ENCODE measurements at places on chromosomes 2 and 18. TPM values are rescaled to one million over a fixed set of nuclear protein-coding genes. Genes with fewer than 3 reads are reported as not detected.

DNA sequence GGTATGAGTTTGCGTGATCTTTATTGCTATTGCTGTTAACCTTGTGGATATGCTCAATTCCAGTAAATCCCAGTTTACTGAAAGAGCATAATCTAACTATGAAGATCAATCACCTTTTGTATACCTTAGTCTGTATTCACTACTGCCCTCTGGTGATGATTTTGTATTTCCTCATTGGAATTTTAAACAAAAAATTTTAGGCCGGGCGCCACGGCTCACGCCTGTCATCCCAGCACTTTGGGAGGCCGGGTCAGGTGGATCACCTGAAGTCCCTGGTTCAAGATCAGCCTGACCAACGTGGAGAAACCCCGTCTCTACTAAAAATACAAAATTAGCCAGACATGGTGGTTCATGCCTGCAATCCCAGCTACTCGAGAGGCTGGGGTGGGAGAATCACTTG, 5.1 kb downstream of the COMMD1 start:
- no peak overlapping the region for H3K27ac ChIP-seq
- no peaks in the 10 kb centered on the region for H3K4me1 ChIP-seq
- no peak for DNase-seq

DNA sequence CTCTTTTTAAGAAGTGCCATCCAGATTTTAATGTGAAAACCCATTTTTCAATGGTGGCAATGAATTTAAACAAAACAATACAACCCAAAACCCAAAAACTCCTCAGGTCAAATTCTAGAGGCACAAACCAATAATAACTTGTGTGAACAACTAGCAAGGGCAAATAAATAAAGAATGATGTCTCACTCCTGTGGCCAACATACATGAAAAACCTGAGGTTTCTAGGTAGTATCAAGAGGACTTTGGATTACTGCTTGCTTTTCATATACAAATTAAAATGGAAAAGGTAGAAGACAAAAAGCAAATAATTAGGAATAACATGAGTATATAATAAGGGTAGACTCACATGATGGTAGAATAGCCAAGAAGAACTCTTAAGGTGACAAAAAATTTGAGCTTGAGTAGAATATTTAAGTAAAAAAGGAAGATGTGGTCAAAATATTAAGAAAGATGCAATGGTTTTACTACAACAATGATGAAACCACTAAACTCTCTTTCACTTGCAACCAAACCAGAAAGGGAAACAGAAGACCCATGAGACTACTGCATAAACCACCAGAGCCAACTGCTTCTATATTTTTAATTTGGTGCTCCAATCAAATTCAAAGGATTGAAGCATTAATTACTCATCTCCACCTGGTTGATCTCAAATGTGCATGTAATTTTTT, 53.5 kb downstream of the DARS1 start:
- DNase-seq, result no peak
- no peak overlapping the region for H3K4me3 ChIP-seq
- H3K27me3 ChIP-seq, result no peaks in the 10 kb centered on the region
- H3K36me3 ChIP-seq, result peaks cover 36% of the 10 kb centered on the region
- H3K4me1 ChIP-seq, result no peaks in the 10 kb centered on the region
- H3K27ac ChIP-seq, result no peak overlapping the region

DNA sequence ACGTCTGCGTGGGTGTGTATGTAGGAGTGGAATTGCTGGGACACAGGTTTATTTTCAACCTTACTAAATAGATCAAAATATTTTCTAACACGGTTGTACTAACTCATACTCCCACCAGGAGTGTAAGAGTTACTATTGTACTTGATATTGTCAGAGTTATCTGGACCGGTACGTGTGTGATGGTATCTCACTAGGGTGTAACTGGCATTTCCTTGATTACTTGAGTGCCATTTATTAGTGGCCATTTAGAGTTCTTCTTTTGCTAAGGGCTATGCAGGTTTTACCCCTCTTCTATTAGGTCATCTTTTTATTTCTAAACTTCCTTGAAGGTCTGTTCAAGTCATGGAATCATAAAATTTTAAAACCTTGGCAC, 33.5 kb downstream of the CENPO start:
- no peak overlapping the region for H3K4me3 ChIP-seq
- H3K36me3 ChIP-seq, result peaks cover 19% of the 10 kb centered on the region
- no peak for DNase-seq
- H3K27me3 ChIP-seq, result no peaks in the 10 kb centered on the region
- peaks cover 8% of the 10 kb centered on the region for H3K4me1 ChIP-seq

- H3K4me3 ChIP-seq, result no peak overlapping the region
- no peaks in the 10 kb centered on the region for H3K27me3 ChIP-seq
- H3K4me1 ChIP-seq, result peaks cover 85% of the 10 kb centered on the region
- no peak for DNase-seq
- no peaks in the 10 kb centered on the region for H3K36me3 ChIP-seq
- peak overlapping the region; percentile 90 for H3K27ac ChIP-seq
Observed at GRCh38 chr18:75218065-75218923, 7.7 kb downstream of the TSHZ1 start.

DNA sequence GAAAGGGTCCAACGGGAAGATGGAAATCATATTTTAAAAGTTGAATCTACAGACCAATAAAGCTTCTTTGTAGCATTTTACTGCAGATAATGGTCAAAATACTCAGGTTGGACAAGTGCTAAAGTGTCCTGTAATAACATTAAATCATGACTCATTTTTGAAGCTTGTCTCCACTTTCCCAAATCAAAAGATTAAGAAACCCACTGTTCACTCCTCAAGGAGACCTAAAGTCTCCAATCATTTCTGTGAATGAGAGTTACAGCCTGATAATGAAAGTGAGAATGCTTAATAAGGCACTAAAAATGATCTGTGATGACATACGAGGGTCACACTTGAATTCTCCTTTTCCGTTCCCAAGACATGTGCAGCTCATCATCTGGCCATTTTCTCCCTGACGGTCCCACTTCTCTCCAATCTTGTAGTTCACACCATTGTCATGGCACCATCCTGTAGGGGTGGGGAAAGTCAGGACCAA, 53.4 kb downstream of the ATIC start:
- H3K27me3 ChIP-seq, result no peaks in the 10 kb centered on the region
- H3K4me3 ChIP-seq, result no peak overlapping the region
- no peaks in the 10 kb centered on the region for H3K4me1 ChIP-seq
- peaks cover 54% of the 10 kb centered on the region for H3K36me3 ChIP-seq
- H3K27ac ChIP-seq, result no peak overlapping the region
- DNase-seq, result no peak

Gene KLHL30
- 0.12 TPM for polyA plus RNA-seq

Gene AQP12A
- 5.0 TPM for polyA plus RNA-seq

- no peak overlapping the region for H3K4me3 ChIP-seq
- DNase-seq, result no peak
- no peak overlapping the region for H3K27ac ChIP-seq
- peaks cover 50% of the 10 kb centered on the region for H3K36me3 ChIP-seq
- H3K4me1 ChIP-seq, result no peaks in the 10 kb centered on the region
Observed at GRCh38 chr2:239149501-239149900, 251.3 kb downstream of the HDAC4 start.

Gene ATP6V1B1
- 1.6 TPM for polyA plus RNA-seq

Gene SERPINB13
- polyA plus RNA-seq, result not detected

- H3K4me3 ChIP-seq, result no peak overlapping the region
- no peak for DNase-seq
- no peak overlapping the region for H3K27ac ChIP-seq
- no peaks in the 10 kb centered on the region for H3K27me3 ChIP-seq
- peaks cover 26% of the 10 kb centered on the region for H3K4me1 ChIP-seq
Observed at GRCh38 chr2:120225549-120226065, 2.4 kb upstream of the TMEM185B start.

DNA sequence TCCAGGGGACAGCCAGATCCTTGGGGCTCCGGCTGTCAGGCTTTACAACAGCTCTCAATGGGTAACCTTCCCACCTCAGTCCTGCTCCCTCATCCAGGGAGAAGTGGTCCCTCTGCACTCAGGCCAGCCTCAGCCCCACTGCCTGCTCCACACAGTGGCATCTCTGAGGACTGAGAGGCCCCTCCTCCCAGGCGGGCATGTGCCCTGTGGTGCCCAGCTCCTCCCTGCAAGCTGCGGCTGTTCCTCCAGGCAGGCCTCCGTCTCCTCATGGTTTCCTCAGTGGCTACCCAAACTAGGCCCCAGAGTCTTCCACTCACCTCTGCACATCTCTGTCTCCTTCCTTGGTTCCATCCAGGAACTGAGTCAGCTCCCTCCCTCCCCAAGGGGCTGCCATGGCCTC, 81.7 kb upstream of the TMEM200C start:
- no peak overlapping the region for H3K4me3 ChIP-seq
- H3K36me3 ChIP-seq, result no peaks in the 10 kb centered on the region
- H3K4me1 ChIP-seq, result no peaks in the 10 kb centered on the region
- H3K27ac ChIP-seq, result no peak overlapping the region
- no peaks in the 10 kb centered on the region for H3K27me3 ChIP-seq
- DNase-seq, result no peak

Gene GAREM1
- polyA plus RNA-seq, result 11.8 TPM

Gene UGT1A10
- 0.06 TPM for polyA plus RNA-seq

DNA sequence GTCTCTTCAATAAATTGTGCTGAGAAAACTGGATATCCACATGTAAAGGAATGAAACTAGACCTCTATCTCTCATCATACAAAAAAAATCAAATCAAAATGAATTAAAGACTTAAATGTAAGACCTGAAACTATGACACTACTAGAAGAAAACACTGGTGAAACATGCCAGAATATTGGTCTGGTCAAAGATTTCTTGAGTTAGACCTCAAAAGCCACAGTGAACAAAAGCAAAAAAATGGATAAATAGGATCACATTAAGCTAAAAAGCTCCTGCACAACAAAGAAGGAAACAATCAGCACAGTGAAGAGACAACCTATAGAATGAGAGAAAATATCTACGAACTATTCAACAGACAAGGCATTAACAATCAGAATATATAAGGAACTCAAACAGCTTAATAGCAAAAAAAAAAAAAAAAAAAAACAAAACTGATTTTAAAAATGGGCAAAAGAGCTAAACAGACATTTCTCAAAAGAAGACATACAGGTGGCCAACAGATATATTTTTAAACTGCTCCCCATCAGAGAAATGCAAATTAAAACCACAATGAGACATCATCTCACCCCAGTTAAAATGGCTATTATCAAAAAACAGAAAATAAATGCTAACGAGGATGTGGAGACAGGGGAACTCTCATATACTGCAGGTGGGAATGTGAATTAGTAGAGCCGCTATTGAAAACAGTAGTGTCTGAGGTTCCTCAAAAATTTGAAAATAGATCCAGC, 66.3 kb downstream of the NCKAP1 start:
- H3K27me3 ChIP-seq, result no peaks in the 10 kb centered on the region
- no peaks in the 10 kb centered on the region for H3K4me1 ChIP-seq
- H3K27ac ChIP-seq, result no peak overlapping the region
- no peak overlapping the region for H3K4me3 ChIP-seq
- no peak for DNase-seq
- peaks cover 25% of the 10 kb centered on the region for H3K36me3 ChIP-seq

- peaks cover 35% of the 10 kb centered on the region for H3K27me3 ChIP-seq
- no peaks in the 10 kb centered on the region for H3K36me3 ChIP-seq
- H3K27ac ChIP-seq, result no peak overlapping the region
- DNase-seq, result no peak
- H3K4me1 ChIP-seq, result peaks cover 8% of the 10 kb centered on the region
- no peak overlapping the region for H3K4me3 ChIP-seq
Observed at GRCh38 chr2:130724455-130724854, 4.4 kb upstream of the GPR148 start.

GRCh38 chr2:169362894-169363559, 693 bp upstream of the LRP2 start:
- no peaks in the 10 kb centered on the region for H3K36me3 ChIP-seq
- peaks cover 18% of the 10 kb centered on the region for H3K4me1 ChIP-seq
- H3K27me3 ChIP-seq, result peaks cover 34% of the 10 kb centered on the region
- no peak for DNase-seq
- H3K27ac ChIP-seq, result no peak overlapping the region
- peak overlapping the region; percentile 53 for H3K4me3 ChIP-seq

- no peaks in the 10 kb centered on the region for H3K4me1 ChIP-seq
- H3K36me3 ChIP-seq, result no peaks in the 10 kb centered on the region
- no peak overlapping the region for H3K27ac ChIP-seq
- no peak for DNase-seq
Observed at GRCh38 chr2:118993392-118993752, 51.4 kb downstream of the MARCO start.

Gene PRSS56
- polyA plus RNA-seq, result not detected
